ENCODE measurements at places on chromosomes 13 and 19.

GRCh38 chr13:51283371-51283770 is 56.1 kb upstream of the SERPINE3 start:
- no peak for DNase-seq

- no peak for DNase-seq
Observed at GRCh38 chr19:33259539-33259938, 33.9 kb upstream of the SLC7A10 start.

DNA sequence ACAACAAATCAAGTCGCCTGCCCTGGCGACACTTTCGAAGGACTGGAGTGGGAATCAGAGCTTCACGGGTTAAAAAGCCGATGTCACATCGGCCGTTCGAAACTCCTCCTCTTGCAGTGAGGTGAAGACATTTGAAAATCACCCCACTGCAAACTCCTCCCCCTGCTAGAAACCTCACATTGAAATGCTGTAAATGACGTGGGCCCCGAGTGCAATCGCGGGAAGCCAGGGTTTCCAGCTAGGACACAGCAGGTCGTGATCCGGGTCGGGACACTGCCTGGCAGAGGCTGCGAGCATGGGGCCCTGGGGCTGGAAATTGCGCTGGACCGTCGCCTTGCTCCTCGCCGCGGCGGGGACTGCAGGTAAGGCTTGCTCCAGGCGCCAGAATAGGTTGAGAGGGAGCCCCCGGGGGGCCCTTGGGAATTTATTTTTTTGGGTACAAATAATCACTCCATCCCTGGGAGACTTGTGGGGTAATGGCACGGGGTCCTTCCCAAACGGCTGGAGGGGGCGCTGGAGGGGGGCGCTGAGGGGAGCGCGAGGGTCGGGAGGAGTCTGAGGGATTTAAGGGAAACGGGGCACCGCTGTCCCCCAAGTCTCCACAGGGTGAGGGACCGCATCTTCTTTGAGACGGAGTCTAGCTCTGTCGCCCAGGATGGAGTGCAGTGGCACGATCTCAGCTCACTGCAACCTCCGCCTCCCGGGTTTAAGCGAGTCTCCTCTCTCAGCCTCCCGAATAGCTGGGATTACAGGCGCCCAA is at the start of gene LDLR:
TSS of gene LDLR (plus strand) at position 210 of the 760 bp plus-strand sequence. CDS start at position 296, 86 bp downstream.
- DNase-seq, result peak; percentile 59

DNA sequence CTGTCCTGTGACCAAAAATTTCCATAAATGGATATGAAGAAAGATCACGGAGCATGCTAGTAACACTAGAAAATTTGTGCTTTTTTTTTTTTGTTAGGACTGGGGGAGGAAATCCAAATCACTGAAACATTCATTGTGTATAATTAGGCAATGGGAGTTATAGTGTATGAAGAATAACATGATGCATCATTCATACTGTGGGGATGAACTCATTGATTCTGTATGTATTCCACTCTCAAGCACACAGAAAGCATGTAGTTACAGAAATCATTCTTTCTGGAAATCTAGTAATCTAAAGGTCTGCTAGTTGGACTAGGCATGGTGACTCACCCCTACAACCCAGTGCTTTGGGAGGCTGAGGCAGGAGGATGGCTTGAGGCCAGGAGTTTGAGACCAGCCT is 749.7 kb downstream of the DIAPH3 start:
- DNase-seq, result no peak

DNA sequence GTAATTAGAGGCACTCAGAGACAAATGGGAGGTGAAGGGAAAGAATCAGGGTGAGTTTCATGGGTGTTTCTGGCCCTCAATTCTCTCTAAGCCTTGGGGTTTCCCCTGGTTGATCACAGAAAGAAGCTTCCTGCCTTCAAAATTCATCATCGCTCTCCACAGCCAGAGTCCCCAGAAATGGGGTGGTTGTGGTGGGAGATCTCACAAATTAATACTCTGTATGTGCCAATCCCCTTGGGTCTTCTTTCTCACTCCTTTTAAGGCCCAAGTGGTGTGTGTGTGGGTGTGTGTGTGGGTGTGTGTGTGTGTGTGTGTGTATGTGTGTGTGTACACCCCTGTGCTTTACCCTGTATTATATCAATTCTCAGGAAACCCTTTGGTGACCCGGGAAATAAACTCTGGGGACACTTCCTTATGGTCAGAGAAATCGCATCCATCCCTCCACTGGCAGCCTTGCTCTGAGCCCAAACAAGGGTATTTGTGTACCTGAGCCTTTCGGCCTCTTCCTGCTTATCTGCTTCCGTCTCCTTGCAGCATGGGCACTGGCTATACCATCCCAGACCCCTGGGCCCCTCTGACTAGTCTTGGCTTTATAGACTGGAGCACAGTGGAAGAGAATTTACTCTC is 2.8 kb upstream of the FCGBP start:
- DNase-seq, result no peak

DNA sequence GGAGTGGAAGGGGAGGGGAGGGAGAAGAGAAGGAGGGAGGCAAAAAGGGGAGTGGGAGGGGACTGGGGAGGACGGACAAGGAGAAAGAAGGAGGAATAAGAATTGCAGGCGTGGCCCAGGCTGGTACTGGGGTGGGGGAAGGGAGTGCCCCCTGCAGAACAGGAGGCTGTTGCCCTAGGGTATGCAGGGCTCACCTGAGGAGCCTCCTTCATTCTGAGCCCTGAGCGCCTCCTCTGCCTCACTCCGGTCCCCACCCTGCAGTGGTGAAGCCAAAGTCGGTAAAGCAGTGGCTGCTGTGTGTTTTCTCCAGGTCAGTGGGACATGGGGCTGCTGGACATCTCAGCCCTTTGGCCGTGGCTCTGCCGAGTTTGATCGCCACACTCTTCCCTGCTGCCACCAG is 9.1 kb upstream of the CDC16 start:
- no peak for DNase-seq

DNA sequence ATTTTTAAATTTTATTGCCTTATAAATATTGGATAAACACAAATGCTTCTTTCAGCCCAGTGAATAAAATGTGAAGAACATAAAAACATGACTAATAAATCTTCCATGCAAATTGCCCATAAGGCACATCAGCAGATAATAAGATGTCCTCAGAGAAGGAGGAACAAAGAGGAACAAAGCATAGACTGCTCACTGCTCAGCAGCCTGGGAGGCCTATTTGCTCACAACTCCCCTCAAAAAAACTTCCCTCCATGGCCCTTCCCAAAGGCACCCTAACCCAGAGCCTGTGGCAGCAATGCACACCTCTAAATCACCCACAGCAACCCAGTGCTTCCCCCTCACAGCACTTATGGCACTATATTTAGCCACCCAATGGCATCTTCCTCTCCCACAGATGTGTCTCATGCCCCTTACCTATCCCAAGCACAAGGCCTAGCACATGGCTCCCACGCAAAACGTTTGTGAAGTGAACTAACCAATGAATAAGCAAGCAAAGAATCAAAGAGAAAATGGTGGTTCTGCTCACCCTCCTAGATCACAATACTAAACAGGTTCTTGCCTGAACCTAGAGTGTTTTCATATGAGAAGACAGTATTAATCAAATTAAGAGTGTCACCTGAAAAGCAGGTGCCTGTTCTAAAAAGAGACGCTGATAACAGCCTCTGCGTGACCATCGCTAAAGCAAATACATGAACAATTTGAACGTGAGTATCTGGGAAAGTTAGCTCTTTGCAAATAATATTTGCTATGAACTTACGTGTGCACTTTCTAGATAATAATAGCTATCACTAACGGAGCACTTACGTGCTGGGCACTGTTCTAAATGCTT is 96.9 kb downstream of the TBC1D4 start:
- no peak for DNase-seq

DNA sequence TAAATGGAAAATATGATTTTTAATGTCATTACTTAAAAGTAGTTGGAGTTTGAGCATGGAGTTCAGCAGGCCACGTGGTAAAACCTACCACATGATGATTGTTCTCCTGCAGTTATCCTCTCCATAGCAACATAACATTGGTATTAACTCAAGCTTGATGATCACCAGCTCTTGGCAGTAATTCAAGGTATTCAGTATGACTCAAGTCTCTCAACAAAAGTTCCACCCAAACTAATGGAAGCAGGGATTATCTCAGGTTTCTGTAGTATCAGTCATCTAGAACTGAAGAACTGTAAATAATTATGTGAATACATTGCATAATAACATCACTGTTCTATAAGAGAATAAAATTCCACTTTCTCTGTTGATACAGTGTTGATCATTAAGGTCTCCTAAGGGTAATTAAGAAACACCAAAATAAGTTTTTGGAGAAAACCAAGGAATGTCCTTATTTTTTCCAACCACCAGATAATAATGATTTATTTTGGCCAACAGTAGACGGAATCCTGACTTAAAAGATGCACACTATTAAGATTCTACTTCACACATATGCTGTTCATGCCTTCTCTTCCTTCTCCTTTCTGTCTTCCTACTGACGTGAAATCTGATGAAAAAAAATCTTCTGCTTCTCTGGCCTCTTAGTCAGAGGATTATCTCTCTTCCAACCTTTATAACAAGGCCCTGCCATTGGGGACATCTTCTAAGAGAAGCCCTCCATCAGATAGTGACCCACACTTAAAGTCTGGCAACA is 1092.3 kb downstream of the EFNB2 start:
- peak; percentile 96 for DNase-seq

GRCh38 chr13:25581351-25581750 is 209.6 kb downstream of the ATP8A2 start:
- DNase-seq, result no peak

- DNase-seq, result no peak
Observed at GRCh38 chr13:42239161-42239560, 32.8 kb upstream of the AKAP11 start.

DNA sequence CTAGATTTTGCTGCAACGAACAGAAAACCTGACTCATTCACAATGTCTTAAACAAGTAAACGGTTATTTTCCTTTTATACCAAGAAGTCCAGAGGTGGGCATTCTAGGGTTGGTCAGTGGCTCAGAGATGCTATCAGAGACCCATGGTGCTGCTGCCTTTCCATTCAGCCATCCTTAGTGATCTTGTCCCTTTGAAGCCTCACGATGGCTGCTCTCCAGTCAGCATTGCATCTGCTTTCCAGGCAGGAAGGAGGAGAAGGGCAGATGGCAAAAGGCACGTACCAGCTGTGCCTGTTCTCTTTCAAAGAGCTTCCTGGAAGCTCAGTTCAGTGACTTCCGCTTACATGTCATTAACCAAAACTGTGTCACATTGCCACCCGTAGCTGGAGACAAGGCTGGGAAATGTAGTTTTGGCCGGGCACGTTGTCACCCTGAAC is 30.1 kb downstream of the WDFY2 start:
- DNase-seq, result no peak

DNA sequence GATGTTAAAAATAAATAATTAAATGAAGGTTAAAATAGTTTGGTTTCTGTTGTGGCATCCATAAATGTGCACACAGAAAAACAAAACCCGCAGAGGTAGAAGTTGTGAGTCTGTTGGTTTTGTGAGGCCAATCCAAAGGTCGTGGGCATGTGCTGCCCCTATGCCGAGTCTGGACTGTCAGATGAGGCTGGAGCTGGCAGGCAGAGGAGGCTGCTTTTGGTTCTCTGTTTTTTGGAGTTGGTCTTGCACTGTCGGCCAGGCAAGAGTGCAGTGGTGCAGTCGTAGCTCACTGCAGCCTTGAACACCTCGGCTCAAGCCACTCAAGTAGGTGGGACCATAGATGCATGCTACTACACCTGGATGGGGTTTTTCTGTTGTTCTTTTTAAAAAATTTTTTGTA is 43.7 kb downstream of the TSSK6 start:
- no peak for DNase-seq

- no peak for DNase-seq
Observed at GRCh38 chr19:41297628-41298347, 12.2 kb upstream of the CCDC97 start.

DNA sequence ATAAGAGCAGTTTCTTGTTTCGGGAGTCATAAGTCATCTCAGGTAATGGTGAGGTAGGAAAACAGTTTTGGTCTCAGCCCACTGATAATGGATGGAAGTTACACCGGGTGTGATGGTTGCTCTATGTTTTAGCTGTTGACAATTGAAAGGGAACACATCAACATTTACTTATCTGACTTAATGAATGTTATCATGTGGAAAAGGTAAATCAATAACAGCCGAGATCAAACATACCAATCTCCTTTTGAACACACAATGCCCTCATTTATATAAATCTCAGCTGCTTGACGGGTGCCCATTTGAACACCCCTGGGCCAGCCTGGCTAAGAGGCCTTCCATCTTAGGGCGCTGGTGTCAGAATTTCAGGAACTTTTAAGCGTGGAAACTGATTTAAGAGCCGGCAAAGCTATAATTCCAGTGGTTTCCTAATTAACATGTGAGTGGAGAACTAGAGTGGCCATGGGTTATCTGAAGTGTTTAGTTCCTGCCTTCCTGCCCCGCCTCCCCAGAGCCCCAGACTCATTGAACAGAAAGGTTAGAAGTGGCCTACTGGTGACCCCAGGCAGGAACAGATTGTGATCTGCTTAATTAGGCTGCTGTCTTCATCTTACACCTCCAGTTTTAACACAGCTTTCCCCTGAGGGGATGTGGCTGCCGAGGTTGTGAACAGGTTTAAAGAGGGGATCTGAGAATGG is 572.7 kb downstream of the FGF9 start:
- DNase-seq, result no peak

- peak; percentile 9 for DNase-seq
Observed at GRCh38 chr13:108681986-108682575, 52.7 kb downstream of the MYO16 start.

- no peak for DNase-seq
Observed at GRCh38 chr13:86906127-86906874, 764.9 kb upstream of the SLITRK5 start.

GRCh38 chr13:21620861-21621260 is 16.9 kb upstream of the MICU2 start:
- no peak for DNase-seq

- DNase-seq, result no peak
Observed at GRCh38 chr19:29401712-29402421, 123.9 kb upstream of the VSTM2B start.

- DNase-seq, result no peak
Observed at GRCh38 chr13:40983259-40983658, 35.9 kb downstream of the ELF1 start.

DNA sequence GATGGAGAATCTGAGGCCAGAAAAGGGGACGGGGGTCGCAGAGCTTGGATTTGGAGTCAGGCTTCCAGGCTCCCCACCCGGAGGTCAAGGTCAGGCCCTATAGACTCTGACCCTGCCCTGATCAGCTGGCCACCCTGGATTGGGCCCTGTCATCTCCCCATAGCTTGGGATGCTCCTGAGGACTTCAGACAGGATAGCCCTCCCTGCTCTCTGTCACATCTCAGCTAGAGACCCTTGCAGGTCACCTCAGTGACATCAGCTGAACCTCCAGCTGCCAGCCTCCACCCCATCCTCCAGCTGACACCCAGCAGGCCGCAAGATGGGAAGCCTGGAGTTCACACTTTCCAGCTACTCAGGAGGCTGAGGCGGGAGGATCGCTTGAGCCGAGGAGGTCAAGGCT is 2.8 kb upstream of the TPM4 start:
- no peak for DNase-seq

Data from AG04449 (cell line).